Stimulated activated CD4-positive, alpha-beta T cell treated with anti-CD3 and anti-CD28 coated beads, Interleukin-12 subunit alpha, Interleukin-12 subunit beta, amount 100 ng/mL, for 48 hours (primary cell): ENCODE measurements at places on chromosomes 1 and 21.

- no peak for DNase-seq
These were observed 6.5 kb downstream of the PAXBP1 start for GRCh38 chr21:32765058-32765457.

DNA sequence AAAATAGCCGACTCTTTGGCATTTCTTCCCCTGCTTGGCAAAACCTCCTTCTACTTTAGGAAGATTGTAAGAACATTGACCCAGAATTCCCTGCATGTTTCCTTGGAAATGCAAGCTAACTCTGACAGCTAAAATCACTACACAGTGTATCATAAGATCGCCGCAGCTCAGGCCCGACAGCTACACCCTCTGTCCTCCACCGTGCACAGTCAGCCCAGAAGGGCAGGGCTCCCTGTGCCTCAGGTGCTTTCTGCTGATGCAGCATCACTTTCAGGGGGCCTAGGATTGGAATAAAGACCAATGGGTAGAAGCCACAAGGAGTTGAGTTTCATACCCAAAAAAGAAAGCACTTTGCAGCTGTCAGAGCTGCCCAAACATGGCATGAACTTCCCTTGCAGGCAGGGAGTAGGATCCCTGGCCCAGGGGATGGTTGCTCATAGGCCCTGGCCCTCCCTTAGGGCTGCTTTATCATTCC, 145.3 kb downstream of the SEC16B start:
- no peak for DNase-seq

DNA sequence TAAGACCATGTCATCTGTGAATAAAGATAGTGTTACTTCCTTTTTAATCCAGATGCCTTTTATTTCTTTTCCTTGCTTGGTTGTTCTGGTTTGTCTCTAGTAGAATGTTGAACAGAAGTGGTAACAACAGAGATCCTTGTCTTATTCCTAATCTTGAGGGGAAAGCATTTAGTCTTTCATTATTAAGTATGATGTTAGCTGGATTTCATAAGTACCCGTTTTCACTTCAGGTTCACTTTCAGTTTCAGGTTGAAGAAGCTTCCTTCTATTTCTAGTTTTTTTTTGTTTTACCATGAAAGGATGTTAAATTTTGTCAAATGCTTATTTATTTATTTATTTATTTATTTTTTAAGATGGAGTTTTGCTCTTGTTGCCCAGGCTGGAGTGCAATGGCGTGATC, 22.3 kb upstream of the AGPAT3 start:
- DNase-seq = no peak

DNA sequence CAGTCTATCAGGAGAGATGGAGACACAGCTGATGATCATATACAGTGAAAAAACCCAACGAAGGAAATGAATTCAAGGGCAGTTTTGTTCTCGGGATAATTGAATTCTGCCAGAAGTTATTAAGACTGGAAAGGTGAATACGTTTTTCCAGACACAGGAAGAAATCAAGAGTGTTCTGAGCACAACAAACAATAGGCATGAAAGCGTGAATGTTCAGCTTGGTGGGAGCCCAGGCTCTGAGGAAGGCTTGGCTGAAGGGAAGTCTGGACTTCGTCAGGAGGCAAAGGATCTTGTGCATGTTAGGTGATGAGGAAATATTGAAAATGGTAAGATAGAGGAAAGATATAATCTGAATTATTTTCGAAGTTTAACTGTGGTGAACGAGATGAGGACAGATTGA, 50.4 kb downstream of the CYYR1 start:
- no peak for DNase-seq

DNA sequence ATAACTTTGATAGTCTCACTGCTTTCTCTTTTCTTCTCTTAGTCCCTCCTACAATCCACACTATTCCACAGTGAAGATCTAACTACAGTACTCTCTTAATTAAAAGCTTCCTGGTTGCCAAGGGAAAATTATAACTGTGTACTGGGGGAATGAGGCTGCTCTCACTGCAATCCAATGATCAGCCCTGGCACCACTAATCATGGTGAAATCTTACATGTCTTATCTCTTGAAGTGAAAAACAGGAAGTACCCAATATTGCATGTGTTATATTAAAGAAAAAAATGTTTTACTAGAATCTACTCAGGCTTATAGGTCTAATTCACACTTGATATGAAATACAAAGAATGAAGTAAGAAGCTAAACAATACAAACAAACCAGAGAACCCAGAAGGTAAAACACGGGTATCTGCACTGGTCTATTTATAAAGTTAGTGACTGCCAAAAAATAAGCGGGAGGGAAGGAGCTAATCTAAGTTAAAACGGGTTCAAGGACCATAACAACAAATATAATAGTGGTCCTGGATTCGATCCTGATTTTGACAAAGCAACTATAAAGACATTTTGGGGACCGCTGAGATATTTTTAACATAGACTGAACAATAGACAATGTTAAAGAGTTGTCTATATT, 57.5 kb downstream of the RGS2 start:
- no peak for DNase-seq

DNA sequence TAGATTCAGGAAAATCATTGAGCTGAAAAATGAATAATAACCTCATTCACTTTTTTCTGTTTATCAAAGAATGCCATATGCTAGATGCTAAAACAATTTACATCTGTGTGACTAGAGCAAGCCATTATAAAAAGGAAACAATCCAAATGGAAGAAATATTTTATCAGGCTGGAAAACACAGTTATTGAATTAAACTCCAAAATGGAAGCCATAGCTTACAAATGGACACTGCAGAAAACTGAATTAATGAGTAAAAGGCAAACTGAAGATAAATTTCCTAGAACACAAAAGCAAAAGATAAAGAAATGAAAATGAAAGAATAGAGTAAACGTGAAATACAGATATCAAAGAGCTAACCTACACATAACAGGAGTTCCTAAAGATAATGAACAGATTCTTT, 33.1 kb upstream of the IL10 start:
- no peak for DNase-seq

GRCh38 chr1:230328342-230329015, 97.7 kb downstream of the PGBD5 start:
- DNase-seq = no peak

GRCh38 chr1:167126317-167126716, 32.4 kb downstream of the STYXL2 start:
- no peak for DNase-seq

DNA sequence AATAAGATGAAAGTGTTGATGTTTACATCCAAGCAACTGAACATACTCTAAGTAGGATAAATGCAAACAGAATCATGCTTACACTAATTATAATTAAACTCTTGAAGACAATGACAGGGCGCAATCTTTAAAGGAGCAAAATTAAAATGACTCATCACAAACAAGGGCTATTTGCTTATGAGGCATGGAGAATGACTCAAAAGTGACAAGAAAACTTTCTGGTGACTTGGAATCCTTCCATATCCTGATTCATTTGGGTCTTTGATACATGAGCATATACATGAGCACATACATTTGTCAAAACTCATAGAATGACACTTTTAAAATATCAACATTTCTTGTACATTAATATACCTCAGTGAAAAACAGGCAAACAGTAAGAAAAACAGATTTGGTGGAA, 1632.3 kb downstream of the KCNT2 start:
- DNase-seq = no peak

GRCh38 chr1:171983584-171983983, 142.3 kb downstream of the DNM3 start:
- DNase-seq = no peak

DNA sequence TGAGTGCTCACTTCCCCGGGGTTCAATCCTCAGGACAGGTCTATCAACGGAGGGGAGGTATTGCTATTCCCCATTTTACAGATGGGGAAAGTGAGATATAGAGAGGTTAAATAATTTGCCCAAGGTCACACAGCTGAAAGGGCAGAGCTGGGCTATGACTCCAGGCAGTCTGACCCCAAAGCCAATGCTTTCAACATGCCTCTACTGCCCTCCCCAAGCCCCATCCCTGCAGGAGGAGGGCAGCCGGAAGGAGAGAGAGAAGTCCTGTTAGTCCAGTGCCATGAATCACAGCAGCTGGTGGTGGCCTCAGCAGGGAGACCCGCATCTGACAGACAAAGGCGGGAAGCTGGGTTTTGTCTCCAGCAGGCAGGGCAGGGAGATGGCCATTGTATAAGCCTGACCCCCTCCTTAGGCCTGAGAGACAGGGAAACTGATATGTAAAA, 20.0 kb upstream of the CLIC4 start:
- DNase-seq = no peak

DNA sequence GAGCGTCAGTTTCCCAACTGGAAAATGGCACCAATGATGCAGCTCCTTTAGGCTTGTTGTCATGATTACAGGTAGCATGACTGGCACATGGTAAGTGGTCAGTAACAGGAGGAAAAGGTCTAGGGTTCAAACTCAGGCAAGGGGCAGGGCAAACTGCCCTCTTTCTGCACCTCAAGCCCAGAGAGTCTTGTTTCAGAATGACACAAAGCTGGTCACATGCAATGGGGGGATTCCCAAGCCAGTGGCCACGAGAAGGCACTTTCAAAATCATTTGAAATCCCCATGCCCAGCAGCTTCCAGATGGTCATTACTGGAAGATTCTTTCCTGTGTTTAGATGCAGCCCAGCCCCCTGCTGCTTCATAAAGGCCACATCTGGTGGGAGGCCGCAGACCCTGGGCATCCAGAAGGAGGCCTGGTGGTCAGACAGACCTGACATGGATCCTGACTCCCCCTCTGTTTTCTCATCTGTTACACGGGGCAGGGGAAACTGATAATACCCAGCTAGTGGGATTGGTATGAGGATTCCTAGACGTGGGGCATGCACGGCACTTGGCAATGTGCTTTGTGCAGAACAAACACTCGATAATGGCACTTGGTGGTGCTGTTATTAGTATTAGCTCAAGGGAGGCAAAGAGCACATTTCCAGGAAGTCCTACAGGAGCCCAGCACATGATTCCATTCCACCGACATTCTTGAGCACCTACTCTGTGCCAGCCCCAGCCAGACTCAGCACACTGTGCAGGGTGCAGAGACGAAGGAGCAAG, 6.9 kb upstream of the PLA2G2D start:
- DNase-seq = no peak

DNA sequence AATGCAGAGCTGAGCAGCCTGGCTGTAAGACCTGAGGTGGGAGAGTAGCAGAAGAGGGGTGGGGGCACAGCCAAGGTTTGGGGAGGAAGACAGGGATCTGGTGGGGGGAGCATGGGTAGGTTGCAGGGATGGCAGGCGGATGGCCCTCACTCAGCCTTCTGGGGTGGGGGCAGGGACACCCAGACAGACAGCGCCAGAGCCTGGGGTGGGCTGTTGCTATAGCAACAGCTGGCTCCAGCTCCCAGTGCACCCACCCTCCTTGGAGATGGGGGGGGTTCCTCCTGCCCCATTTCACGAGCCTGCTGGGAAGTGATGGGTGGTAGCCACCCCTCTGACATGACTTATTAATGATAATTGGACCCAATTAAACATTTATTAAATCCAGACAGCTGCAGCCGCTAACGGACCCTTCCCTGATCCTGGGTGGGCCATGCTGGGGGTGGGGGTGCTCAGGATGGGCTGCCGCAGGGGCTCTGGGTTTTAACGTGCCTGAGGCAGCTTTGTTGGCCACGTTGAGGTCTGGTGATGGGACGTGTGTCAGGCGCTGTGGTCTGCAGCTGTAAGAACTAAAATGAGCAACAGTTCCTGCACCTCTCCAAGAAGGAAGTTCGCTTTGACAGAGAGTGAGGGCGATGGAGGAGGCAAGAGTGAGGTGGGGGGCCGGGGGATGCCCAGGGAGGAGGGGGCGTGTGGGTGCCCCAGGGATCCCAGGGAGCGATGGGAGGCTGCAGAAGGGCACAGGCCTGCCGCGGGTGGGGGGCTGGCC, 19.4 kb downstream of the AGRN start:
- no peak for DNase-seq

- DNase-seq = no peak
These were observed 1153.5 kb upstream of the TMPRSS15 start for GRCh38 chr21:19557046-19557445.

- DNase-seq = no peak
These were observed 55.8 kb downstream of the SLC45A1 start for GRCh38 chr1:8373581-8374241.

GRCh38 chr1:166840309-166841274, 1.3 kb downstream of the POGK start:
- DNase-seq = no peak

GRCh38 chr1:53197291-53198200, 922 bp downstream of the CPT2 start:
- no peak for DNase-seq

- DNase-seq = no peak
These were observed 21.3 kb downstream of the FASLG start for GRCh38 chr1:172680244-172680643.

DNA sequence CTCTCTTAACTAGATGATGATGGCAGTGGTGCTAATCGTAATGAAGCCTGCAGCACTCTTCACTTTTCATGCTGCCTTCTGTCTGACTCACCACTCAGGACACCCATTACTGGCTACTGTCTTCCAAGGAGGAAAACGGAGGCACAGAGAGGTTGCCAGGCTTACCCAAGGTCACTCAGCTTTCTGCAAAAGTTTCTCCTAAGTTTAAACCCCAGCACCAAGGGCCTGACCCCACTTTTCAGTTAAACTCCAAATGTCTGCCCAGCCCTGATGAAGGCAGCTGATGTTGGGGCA, 78.1 kb upstream of the RUNX3 start:
- DNase-seq = no peak

DNA sequence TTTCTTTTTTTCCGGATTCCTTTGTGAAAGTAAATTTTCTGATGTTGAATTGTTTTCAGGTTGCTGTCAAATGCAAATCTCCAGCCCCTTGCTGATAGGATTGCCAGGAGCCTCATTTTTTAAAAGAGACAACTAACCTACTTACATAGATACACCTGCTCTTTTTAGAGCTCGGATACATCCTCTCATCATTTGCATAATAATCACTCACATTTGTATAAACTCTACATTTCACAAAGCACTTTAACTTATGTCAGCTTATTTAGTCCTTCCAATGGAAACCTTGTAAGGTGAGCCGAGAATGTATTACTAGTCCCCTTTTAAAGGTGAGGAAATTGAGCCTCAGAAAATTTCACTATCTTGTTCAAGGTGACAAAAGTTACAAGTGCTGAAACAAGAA, 84.8 kb downstream of the KCTD3 start:
- DNase-seq = no peak

- no peak for DNase-seq
These were observed 5.6 kb downstream of the BTBD8 start for GRCh38 chr1:92085727-92086126.

DNA sequence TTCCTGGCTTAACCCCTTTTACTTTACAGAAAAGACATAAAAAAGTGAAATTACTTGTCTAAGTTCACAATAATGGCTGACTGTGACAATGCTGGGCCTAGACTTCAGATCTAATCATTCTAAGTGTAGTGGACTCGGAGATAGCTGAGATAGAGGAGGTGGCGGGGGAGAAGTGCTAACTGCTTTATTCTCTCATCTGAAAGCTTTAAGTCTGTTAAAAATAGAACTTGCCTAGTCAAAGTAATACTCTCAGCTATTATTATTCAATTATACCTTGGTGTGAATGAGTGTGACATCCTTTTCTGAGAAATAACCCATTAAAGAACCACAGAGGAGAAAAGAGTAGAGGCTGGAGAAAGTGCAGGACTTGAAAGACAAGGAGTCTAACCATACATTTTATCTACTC, 96.1 kb upstream of the OLIG2 start:
- DNase-seq = no peak

- no peak for DNase-seq
These were observed 13.4 kb upstream of the RNF223 start for GRCh38 chr1:1087351-1088028.
